Pancreas (tissue), 10 donors: ENCODE measurements at places on chromosomes 4 and X.

DNA sequence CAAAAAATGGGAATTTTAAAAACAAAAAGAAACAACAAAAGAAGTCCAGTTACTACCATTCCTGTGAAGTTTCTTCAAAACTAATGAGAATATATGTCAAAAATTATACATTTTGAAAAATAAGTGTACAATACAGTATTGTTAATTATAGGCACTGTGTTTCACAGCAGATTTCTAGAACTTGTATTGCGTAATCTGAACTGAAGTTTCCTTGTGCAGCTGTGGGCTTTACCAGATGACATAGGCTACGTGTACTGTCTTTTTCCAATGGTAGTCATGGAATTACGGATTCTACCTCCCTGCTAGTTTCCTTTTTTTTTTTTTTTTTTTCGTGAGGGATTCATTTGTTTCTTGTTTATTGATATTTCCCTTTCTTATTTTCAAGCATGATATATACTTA is 113.8 kb upstream of the GABRA2 start:
- no peak overlapping the region for H3K4me3 ChIP-seq
- no peaks in the 10 kb centered on the region for H3K4me1 ChIP-seq
- no peak for DNase-seq
- no peak overlapping the region for H3K27ac ChIP-seq
- no peaks in the 10 kb centered on the region for H3K27me3 ChIP-seq
- no peaks in the 10 kb centered on the region for H3K36me3 ChIP-seq

DNA sequence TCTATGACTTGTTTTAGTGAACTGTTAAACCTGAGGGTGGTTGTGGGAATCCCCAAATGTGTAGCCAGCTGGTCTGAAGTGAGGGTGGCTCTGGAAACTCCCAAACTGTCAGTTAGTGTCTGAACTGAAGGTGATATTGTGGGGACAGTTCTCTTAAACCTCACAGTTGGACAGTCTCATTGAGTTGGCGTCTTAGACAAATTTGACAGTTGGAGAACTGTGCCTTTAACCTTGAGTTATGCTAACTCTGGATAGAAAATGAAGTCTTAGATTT is 20.7 kb upstream of the CTSO start:
- no peaks in the 10 kb centered on the region for H3K36me3 ChIP-seq
- no peak overlapping the region for H3K4me3 ChIP-seq
- DNase-seq, result no peak
- no peaks in the 10 kb centered on the region for H3K27me3 ChIP-seq
- no peaks in the 10 kb centered on the region for H3K4me1 ChIP-seq

DNA sequence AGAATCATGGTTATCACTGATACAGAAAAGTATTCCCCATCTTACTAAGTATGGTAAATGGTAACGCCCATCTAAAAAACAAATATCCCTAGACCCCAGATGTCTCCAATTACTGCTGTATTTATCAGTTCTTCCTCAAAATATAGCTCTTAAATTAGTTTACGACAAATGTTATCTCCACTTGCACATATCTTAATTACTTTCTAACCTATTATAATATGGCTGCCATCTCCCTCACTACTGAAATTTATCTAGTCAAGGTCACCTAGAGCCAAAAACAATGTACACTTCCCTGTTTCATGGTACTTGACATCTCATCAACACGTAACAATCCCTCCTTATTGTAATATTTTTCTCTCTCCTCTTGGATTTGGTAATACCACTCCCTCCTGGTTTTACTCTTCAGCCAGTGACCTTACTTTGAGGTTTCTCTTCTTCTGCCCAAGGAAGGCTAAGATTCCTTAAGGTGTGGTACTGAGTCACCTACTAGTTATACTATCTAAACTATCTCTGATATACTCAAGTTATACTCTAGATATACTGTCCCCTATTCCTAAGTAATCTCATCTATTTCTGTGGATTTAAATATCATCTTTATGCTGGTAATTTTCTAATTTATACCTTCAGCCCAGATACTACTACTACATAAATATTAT is 8.6 kb downstream of the LCORL start:
- H3K4me1 ChIP-seq, result peaks cover 9% of the 10 kb centered on the region
- no peaks in the 10 kb centered on the region for H3K36me3 ChIP-seq
- H3K27me3 ChIP-seq, result no peaks in the 10 kb centered on the region
- no peak for DNase-seq
- no peak overlapping the region for H3K27ac ChIP-seq
- H3K4me3 ChIP-seq, result no peak overlapping the region

- no peaks in the 10 kb centered on the region for H3K4me1 ChIP-seq
- no peak for DNase-seq
- H3K27ac ChIP-seq, result no peak overlapping the region
- H3K27me3 ChIP-seq, result no peaks in the 10 kb centered on the region
- no peaks in the 10 kb centered on the region for H3K36me3 ChIP-seq
Observed at GRCh38 chr4:179521952-179522351, 2079.7 kb upstream of the AGA start.
